ENCODE measurements at places on chromosomes 3 and 15. TPM values are rescaled to one million over a fixed set of nuclear protein-coding genes. Genes with fewer than 3 reads are reported as not detected.

The SMC4 gene
- total RNA-seq = 57.6 TPM

The PLA2G4E gene
- 1.1 TPM for total RNA-seq

DNA sequence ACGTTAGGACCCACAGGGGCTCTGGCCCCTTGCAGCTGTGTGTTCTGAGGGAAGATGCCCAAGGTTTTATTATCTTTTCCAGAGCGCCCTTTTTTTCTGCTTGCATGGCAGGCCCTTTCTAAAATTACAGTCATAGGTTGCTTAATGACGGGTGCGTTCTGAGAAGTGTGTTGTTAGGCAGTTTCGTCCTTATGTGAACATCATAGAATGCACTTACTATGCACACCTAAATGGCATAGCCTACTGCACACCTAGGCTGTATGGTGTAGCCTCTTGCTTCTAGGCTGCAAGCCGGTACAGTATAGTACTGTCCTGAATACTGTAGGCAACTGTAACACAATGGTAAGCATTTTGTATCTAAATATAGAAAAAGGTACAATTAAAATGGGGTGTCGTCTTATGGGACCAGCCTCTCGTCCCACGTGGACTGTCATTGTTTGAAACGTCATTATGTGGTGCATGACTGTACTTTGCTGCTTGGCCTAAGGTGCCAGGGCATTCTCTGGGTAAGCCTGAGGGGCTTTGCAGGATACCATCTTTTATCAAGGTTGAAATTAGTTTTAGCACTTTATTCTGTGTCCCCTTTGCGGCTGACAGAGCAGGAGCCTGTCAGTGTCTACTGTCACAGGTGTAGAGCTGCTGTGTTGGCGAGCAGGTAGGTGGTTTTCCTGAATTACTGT, 10.9 kb downstream of the KLF13 start:
- no peaks in the 10 kb centered on the region for H3K27me3 ChIP-seq
- H3K36me3 ChIP-seq = peaks cover 4% of the 10 kb centered on the region
- DNase-seq = no peak
- H3K4me3 ChIP-seq = no peak overlapping the region

GRCh38 chr15:81073801-81074200, 60.3 kb upstream of the CFAP161 start:
- no peak for DNase-seq
- no peak overlapping the region for H3K27ac ChIP-seq
- H3K4me1 ChIP-seq = no peaks in the 10 kb centered on the region
- no peak overlapping the region for H3K4me3 ChIP-seq
- H3K27me3 ChIP-seq = no peaks in the 10 kb centered on the region

- H3K27me3 ChIP-seq = no peaks in the 10 kb centered on the region
- H3K27ac ChIP-seq = no peak overlapping the region
- no peaks in the 10 kb centered on the region for H3K4me1 ChIP-seq
- no peaks in the 10 kb centered on the region for H3K36me3 ChIP-seq
- H3K4me3 ChIP-seq = no peak overlapping the region
Measured at GRCh38 chr3:139124197-139124596, 79.5 kb upstream of the PRR23C start.

GRCh38 chr3:154766765-154767503, 313.2 kb upstream of the MME start:
- DNase-seq = no peak
- H3K27me3 ChIP-seq = no peaks in the 10 kb centered on the region
- H3K4me1 ChIP-seq = no peaks in the 10 kb centered on the region
- H3K27ac ChIP-seq = no peak overlapping the region
- H3K4me3 ChIP-seq = no peak overlapping the region
- no peaks in the 10 kb centered on the region for H3K36me3 ChIP-seq
